Activated CD8-positive, alpha-beta memory T cell treated with anti-CD3 and anti-CD28 coated beads, Interleukin-2, amount 10 ng/mL, durations not matched to agents 7 days and 5 days (primary cell): ENCODE measurements at places on chromosomes 5 and 9.
A peak's percentile ranks its signal among the peaks of the same experiment; 100 is the strongest.

DNA sequence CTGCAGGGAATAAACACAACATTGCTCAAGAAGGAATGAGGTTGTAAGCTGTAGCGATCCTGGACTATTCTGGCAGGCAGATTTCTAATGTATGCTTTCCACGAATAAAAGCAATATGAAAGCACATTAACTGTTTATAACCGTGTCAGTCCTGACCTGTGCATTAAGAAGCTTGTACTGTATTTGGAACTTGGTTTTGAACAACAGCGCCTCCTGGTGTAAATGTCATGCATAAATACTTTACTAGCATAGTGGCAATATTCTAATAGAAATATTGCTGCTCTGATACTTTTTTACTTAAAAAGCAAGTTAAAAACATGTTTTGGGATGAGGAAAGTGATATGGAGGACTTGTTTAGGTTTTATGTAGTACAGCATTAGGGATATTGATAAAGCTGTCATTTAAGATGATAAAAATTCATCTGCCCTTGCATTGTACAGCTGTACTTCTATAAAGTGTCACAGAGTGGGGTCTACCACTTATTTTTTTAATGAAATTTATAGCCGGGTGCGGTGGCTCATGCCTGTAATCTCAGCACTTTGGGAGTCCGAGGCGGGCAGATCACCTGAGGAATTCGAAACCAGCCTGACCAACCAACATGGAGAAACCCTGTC lies 70.7 kb upstream of the GNE start:
- no peaks in the 10 kb centered on the region for H3K36me3 ChIP-seq
- no peak overlapping the region for H3K27ac ChIP-seq
- peaks cover 5% of the 10 kb centered on the region for H3K4me1 ChIP-seq
- DNase-seq = peak; percentile 52
- H3K4me3 ChIP-seq = no peak overlapping the region

GRCh38 chr5:77662635-77663034 lies 24.1 kb upstream of the OTP start:
- no peaks in the 10 kb centered on the region for H3K36me3 ChIP-seq
- H3K27me3 ChIP-seq = peaks cover 14% of the 10 kb centered on the region
- DNase-seq = no peak
- H3K4me1 ChIP-seq = peaks cover 2% of the 10 kb centered on the region
- no peak overlapping the region for H3K4me3 ChIP-seq
- H3K27ac ChIP-seq = no peak overlapping the region

- H3K27ac ChIP-seq = no peak overlapping the region
- no peak for DNase-seq
- no peaks in the 10 kb centered on the region for H3K4me1 ChIP-seq
- no peaks in the 10 kb centered on the region for H3K27me3 ChIP-seq
- no peaks in the 10 kb centered on the region for H3K36me3 ChIP-seq
- H3K4me3 ChIP-seq = no peak overlapping the region
These were observed 60.1 kb upstream of the BASP1 start for GRCh38 chr5:17157294-17157693.

DNA sequence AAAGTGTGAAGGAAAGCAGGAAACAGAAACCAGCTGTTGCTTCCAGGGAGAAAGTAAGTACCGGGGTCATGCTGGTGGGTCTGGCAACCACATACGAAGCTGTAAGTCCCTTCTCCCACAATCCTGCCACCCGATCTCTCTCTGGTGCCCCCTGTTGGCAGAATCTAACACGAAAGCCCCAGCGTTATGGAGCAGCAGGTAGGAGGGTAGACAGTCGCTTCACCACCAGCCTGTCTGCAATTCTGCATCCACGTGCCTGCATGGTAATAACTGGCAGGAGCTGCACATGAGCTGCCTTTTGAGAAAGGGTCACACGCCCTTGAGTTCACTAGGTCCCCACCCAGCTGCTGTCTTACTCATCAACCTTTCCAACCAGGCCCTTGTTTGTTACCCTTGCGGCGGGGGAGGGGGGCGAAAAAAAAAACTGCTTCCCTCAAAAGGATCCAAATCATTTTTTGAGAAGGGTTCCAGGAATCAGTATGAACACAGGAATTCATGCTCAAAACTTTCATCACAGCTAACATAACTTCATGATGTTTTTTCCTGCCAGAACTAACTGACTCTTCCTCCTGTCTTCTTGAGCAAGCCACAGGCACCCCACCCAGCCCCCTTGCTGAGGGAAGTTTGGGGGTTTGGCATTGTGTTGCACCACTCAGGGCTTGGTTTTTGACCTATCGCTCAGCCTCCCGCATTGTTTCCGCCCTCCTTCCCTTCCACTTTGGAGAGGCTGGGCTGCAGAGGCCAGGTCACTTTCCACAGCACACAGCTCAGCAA lies 19.6 kb upstream of the TMEM252 start:
- peaks cover 13% of the 10 kb centered on the region for H3K4me1 ChIP-seq
- peaks cover 5% of the 10 kb centered on the region for H3K27me3 ChIP-seq
- DNase-seq = peak; percentile 62
- H3K27ac ChIP-seq = no peak overlapping the region
- H3K36me3 ChIP-seq = no peaks in the 10 kb centered on the region
- no peak overlapping the region for H3K4me3 ChIP-seq

DNA sequence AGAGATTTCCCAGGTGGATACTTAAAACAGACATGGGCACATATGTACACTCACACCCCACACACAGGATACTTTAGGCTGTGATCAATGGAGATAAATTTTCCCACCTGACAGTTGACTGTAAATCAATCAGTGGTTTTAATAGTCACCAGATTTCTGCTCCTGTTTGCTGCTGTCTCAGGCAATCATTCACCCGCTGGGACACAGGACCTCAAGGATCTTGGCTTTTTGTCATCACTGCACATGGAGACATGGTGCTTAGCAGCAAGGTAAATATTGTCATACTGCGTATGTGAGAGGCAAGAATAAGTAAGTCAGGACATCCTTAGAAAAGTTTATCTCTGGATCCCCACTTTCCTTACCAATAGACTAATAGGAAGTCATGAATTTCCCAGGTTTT lies 60.8 kb upstream of the KLF9 start:
- no peak overlapping the region for H3K4me3 ChIP-seq
- H3K4me1 ChIP-seq = no peaks in the 10 kb centered on the region
- no peaks in the 10 kb centered on the region for H3K36me3 ChIP-seq
- H3K27ac ChIP-seq = no peak overlapping the region
- no peak for DNase-seq

GRCh38 chr9:7976856-7977255 lies 177.3 kb upstream of the DMAC1 start:
- H3K27me3 ChIP-seq = no peaks in the 10 kb centered on the region
- peak overlapping the region; percentile 52 for H3K4me3 ChIP-seq
- DNase-seq = no peak
- peaks cover 6% of the 10 kb centered on the region for H3K36me3 ChIP-seq

- DNase-seq = no peak
- H3K4me1 ChIP-seq = no peaks in the 10 kb centered on the region
- no peak overlapping the region for H3K4me3 ChIP-seq
- H3K36me3 ChIP-seq = no peaks in the 10 kb centered on the region
- no peaks in the 10 kb centered on the region for H3K27me3 ChIP-seq
- no peak overlapping the region for H3K27ac ChIP-seq
These were observed 552.1 kb upstream of the CDH9 start for GRCh38 chr5:27590503-27590902.

DNA sequence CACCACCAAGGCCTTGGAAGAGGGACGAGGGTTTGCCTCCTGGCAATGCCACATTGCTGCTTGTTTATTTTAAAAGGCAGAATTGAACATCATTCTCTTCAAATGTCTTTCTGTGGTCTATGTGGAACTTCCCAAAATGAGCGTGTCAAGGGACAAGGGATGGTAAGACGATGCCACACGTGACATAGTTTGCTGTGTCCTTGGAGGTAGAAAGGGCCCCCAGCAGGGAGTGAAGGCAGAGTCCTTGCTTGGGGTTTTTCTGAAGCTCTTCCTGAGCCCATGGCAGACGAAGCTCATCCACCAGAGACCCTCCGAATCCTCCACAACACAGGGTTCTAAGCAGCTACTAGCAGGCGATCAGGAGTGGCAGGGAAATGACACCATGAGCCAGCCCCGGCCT lies 28.3 kb downstream of the PRRX2 start:
- H3K4me3 ChIP-seq = no peak overlapping the region
- H3K27me3 ChIP-seq = peaks cover 37% of the 10 kb centered on the region
- H3K36me3 ChIP-seq = no peaks in the 10 kb centered on the region
- H3K27ac ChIP-seq = no peak overlapping the region

- no peak for DNase-seq
- H3K36me3 ChIP-seq = no peaks in the 10 kb centered on the region
- H3K27me3 ChIP-seq = peaks cover 6% of the 10 kb centered on the region
- peaks cover 6% of the 10 kb centered on the region for H3K4me1 ChIP-seq
- peak overlapping the region; percentile 76 for H3K4me3 ChIP-seq
- no peak overlapping the region for H3K27ac ChIP-seq
These were observed 2.4 kb downstream of the PPARGC1B start for GRCh38 chr5:149732324-149733128.

GRCh38 chr5:159629158-159629557 lies 287.1 kb upstream of the ADRA1B start:
- H3K4me3 ChIP-seq = no peak overlapping the region
- no peaks in the 10 kb centered on the region for H3K36me3 ChIP-seq
- H3K27ac ChIP-seq = no peak overlapping the region

GRCh38 chr5:63768221-63768620 lies 194.0 kb downstream of the HTR1A start:
- H3K36me3 ChIP-seq = no peaks in the 10 kb centered on the region
- H3K27ac ChIP-seq = no peak overlapping the region
- H3K4me3 ChIP-seq = no peak overlapping the region
- H3K4me1 ChIP-seq = no peaks in the 10 kb centered on the region

DNA sequence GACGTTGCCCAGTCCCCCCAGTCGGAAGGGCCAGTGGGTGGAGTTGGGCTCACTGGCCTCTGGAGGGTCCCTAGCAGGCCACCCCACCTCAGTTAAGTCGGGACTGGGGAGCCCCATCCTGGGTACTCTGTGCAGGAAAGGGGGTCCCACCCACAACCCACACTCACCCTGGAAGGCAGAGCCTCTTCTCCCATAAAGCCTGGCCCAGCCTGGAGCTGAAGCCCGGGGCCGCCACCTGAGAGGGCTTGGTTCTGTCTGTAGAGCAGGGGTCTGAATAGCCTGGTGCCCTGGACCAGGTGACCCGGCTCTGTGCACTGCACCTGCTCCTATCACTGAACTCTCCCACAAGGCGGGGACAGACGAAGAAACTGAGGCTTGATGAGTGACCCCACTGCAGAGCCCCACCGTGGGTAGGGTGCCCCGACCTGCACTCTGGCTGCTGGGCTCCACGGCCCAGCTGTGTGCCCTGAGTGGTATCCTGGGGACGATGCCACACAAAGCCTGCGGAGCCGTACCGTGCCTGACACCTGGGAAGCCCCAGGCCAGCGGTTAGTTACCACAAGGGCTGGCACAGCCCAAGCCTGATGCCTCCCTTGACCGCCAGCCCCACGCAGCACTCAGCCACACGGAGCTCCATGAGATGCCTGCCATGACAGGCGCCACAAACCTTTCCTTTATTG lies 7.3 kb downstream of the PTGES2 start:
- no peak overlapping the region for H3K27ac ChIP-seq
- no peak for DNase-seq
- H3K4me3 ChIP-seq = no peak overlapping the region
- peaks cover 3% of the 10 kb centered on the region for H3K36me3 ChIP-seq
- peaks cover 10% of the 10 kb centered on the region for H3K4me1 ChIP-seq
- no peaks in the 10 kb centered on the region for H3K27me3 ChIP-seq

GRCh38 chr9:35730486-35730854 lies 1.5 kb downstream of the TLN1 start:
- H3K36me3 ChIP-seq = peaks cover 13% of the 10 kb centered on the region
- no peak overlapping the region for H3K27ac ChIP-seq
- peaks cover 23% of the 10 kb centered on the region for H3K4me1 ChIP-seq
- DNase-seq = no peak
- no peak overlapping the region for H3K4me3 ChIP-seq

- peaks cover 2% of the 10 kb centered on the region for H3K27me3 ChIP-seq
- H3K4me3 ChIP-seq = no peak overlapping the region
- no peaks in the 10 kb centered on the region for H3K4me1 ChIP-seq
- peak; percentile 45 for DNase-seq
- no peak overlapping the region for H3K27ac ChIP-seq
These were observed 50.7 kb upstream of the VLDLR start for GRCh38 chr9:2570615-2571479.

DNA sequence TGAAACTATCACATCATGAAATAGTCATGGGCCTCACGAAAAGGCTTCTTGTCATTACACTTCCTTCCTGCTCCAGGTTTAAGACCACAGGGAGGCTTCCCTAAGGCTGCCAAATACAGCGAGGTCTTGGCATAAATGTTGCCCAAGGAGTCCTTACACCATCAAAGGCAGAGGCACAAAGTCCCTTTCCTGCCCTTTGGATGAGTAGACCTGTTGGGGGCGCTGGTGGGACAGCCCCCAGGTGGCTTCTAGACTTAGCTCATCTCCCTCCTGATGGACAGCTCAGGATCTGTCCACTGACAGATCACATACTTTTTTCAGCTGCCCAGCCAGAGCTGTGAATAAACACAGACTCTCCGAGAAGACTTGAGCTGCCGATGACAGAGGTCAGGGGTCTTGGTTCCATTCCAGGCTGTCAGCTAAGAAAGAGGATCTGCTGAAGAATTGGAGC lies 15.5 kb upstream of the MEGF9 start:
- DNase-seq = no peak
- no peak overlapping the region for H3K27ac ChIP-seq
- H3K4me1 ChIP-seq = peaks cover 11% of the 10 kb centered on the region
- H3K4me3 ChIP-seq = no peak overlapping the region
- no peaks in the 10 kb centered on the region for H3K27me3 ChIP-seq

DNA sequence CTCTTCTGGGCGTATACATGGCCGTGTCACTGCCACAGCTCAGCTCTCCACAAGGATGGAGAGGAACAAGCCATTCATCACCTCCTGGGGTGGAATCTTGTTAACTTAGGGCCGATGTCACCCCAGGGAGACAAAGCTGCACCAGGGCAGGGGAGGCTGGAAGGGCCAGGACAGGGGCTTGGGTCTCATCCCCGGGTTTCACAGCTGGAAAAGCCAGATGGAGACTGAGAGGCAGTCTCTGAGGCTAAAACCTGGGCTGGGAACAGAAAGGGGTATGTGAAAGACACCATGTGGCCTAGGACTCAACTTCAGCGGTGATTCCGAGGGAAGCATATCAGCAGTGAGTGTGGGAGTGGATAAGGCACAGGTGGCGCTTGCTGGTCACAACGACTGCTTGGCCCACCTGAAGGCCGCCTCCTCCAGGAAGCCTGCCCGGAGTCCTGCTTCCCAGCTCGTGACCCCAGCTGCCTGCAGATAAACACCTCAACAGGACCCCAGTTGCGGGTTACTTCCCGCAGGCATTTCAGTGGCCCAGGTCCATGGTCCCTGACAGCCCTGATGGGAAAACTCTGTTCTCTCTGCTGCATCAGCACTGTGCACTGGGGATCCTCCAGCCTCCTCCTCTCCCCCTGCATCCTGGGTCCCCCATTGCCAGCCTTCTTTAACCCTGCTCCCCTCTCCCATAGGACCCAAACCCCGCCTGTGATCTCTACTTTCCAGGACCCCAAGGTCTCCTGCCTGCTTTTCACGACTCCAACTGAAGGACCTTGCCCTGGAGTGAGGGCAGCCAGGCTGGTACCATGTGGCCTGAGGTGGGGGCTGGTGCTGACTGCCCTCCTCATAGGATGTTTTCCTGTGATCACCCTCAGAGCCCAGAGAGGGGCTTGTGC lies 51.7 kb upstream of the FCN1 start:
- DNase-seq = no peak
- H3K36me3 ChIP-seq = no peaks in the 10 kb centered on the region
- H3K4me1 ChIP-seq = no peaks in the 10 kb centered on the region

- H3K4me1 ChIP-seq = peaks cover 21% of the 10 kb centered on the region
- no peak for DNase-seq
- H3K36me3 ChIP-seq = no peaks in the 10 kb centered on the region
- H3K27ac ChIP-seq = no peak overlapping the region
These were observed 3.8 kb downstream of the RGMB start for GRCh38 chr5:98777295-98777694.
